Activated CD8-positive, alpha-beta memory T cell treated with anti-CD3 and anti-CD28 coated beads for 1 hour (primary cell): ENCODE measurements at places on chromosomes 16 and 17.

DNA sequence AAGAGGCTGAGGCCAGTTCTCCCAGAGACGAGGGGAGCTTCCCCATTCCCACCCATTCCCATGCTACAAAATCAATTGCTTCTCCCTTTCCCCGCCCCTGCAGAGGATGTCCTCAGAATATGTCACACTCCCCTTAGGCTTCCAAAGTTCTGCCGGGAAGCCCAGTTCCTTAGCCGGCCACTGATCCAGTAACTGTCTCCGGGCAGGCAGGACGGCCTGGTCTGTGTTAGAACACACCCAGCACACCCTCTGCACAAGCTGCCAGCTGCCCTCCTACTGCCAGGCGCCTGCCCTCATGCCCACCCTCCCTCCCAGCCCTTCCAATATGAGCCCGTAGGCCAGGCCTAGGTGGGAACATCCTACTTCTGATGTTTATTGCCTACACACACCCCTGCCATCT, 31.1 kb downstream of the SGSM2 start:
- DNase-seq, result no peak

DNA sequence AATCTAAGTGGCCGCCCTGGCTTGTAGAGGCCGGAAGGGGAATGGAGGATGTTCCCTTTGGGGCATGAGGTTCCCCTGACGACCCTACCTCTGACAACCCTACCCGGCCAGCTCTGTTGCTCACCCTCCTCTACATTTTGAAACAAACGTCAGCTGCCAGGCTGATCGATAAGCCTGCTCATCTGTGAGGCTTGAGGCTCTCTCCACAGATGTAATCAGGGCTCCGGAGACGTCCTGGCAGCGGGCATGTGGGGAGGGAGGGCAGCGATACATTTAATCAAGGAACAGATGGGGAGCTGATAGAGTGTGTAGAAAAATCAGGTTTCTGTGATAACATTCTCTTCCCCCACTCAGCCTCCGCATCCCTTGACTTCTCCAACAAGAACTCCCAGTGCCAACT, 212.3 kb upstream of the SDK2 start:
- DNase-seq, result no peak

DNA sequence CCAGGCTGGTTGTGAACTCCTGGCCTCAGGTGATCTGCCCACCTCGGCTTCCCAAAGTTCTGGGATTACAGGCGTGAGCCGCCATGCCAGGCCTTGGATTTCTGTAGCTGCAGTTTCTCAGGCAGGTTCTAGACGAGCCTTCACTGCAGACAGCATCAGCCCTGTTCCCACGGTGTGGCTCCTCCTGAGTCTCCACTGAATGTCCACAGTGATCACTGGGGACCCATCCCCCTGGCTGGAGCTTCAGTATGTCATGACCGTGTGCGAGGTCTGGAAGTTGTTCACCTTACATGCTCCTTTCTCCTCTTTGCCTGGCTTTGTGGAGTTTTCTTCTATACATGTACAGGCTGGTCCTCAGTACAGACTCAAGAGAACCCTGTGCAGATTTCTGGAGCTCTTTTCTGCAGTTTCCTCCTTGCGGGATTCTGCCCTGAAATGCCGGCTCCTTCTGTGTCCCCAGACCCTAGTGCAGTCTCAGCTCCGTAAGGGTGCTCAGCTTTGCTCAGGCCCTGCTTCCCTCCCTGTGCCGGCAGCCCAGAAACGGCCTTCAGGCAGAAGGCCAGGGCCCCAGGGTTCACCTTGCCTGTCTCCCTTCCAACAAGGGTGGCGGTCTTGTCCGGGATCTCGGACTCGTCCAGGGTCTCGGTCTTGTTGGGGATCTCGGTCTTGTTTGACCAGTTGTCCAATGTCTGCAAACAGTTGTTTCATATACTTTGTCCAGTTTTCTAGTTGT, 14.3 kb upstream of the FASN start:
- no peak for DNase-seq

DNA sequence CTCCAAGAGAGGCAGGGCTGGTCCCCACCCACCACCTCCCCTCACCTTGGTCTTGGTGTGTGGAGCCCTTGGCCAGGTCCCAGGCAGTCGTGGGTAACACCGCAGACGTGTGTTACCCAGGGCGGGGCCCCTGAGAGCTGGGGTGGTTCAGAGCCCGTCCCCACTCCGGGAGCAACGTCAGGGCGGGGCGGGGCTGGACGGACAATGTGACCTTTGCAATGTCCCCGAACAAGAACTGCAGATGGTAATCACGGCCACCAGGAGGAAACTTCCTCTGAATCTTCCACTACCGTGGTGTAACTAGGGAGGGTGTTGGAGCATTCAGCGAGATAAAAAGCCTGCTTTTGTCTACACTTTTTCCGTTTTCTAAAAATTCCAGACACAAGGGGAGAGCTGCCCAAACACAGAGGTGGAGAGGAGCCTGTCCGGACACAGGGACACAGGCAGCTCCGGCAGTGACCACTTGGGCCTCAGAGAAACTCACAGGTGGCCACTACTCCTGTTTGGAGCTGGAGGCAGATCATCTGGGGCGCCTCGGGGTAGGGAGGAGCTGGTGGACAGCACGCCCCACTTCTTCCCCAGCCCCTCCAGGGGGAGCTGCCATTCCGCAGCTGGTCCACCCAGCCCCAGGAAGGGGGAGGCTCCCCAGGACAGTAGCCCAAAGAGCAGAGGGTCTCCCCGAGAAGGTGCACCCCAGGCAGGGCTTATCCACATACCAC, 14.2 kb upstream of the SLC38A10 start:
- no peak for DNase-seq

DNA sequence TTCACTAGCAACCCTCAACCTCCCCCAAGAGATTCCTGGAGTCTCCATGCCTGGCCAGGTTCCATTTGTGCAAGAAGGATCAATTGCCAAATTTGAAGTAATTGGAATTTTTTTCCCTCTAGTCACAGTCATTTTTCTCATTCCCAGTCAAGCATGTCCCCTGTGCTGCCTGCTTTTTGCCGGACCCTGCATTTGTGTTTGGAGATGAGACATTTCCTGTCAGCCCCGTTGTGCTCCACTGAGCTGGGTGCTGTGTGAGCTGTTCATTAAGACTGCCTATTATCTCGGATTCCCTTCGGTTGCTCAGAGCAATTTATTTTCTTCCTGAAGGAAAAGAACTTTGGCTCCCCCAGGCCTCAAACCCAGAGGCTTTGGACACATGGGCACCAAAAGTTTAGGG, 201.0 kb upstream of the NLRP1 start:
- no peak for DNase-seq

DNA sequence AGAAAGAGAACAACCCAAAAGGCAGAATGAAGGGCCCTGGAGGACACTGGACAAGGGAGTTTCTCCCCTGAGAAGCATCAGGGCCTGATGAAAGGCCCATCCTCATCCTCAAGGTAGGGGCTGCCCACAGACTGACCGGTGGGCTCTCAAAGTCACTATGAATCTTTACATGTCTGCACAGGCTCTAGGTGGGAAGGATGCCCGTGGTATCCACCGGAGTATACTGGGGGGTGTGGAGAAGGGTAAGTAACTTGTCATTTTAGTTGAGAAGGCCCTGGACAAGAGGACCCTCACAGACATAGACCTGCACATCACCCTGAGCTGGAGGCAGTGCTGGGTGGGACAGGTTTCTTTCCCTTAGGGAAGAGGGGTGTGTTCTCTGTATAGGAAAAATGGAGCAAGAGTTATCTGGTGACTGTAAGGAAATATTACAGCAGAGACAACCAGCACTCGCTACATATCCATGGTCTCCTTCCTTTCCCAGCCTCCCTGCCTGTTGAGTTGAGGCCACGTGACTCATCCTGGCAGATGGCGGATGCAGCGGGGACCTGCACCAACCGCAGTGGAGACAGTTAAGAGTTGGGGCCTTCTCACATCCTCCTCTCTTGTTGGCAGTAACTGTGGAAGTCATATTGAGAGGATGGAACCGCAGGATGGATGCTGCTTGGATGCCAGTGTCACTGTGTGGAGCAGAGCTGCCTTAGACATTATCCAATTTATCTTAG, 45.6 kb upstream of the KCNJ12 start:
- DNase-seq, result no peak

DNA sequence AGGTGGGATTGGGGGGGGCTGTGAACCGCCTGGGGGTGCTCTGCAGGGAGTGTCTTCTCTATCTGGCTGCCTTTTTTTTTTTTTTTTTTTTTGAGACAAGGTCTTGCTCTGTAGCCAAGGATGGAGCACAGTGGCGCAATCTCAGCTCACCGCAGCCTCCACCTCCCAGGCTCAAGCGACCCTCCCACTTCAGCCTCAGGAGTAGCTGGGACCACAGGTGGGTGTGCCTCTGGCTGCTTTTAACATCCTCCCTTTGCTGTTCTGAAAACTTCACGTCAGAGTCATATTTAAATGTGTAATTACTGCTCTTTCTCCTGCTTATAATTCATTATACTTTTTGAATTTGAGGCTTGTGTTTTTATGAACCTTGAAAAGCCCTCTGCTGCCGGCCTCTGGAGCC, 78.4 kb downstream of the ZNF778 start:
- DNase-seq, result no peak

- no peak for DNase-seq
Measured at GRCh38 chr17:77311371-77311981, 170.7 kb downstream of the SEC14L1 start.

GRCh38 chr17:50139950-50140885, 10.3 kb upstream of the SAMD14 start:
- peak; percentile 69 for DNase-seq
